ENCODE measurements at places on chromosomes 11 and 22. TPM values are rescaled to one million over a fixed set of nuclear protein-coding genes. Genes with fewer than 3 reads are reported as not detected.

GRIA4 gene
- 0.05 TPM for total RNA-seq

DNA sequence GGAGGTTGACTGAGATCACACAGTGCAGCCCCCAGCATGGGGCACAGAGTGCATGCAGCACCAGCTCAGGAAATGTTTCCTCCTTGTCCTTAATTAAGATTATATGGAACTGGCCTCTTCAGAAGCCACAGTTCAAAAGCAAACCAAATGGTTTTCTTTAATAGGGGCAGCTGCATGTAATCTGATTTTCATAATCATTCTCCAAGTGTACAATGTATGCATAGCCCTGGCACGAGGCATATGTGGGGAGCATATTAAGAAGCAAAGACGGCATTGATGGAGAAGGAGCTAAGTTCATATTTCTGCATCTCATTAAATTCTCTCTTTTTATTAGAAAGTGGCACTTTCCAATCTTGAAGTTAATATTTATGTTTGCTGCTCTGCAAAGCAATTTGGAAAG lies 9.9 kb upstream of the PARVB start:
- no peak for DNase-seq

- no peak for DNase-seq
Measured at GRCh38 chr11:100403816-100404215, 283.3 kb upstream of the ARHGAP42 start.

DNA sequence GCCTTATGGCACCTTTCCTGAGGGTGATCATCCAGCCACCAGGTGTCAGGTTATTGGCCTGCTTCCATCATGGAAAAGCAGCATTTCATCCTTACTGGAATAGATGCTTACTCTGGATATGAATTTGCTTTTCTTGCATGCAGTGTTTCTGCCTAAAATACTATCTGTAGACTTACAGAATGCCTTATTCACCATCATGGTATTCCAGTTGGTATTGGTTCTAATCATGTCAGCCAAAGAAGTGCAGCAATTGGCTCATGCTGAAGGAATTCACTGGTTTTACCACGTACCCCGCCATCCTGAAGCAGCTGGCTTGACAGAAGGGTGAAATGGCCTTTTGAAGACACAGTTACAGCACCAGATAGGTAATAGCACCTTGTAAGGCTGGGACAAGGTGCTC lies 194.2 kb downstream of the AASDHPPT start:
- no peak for DNase-seq

Measured in glomerular endothelial cell (primary cell).